ENCODE measurements at places on chromosomes 4 and X.
A peak's percentile ranks its signal among the peaks of the same experiment; 100 is the strongest.

DNA sequence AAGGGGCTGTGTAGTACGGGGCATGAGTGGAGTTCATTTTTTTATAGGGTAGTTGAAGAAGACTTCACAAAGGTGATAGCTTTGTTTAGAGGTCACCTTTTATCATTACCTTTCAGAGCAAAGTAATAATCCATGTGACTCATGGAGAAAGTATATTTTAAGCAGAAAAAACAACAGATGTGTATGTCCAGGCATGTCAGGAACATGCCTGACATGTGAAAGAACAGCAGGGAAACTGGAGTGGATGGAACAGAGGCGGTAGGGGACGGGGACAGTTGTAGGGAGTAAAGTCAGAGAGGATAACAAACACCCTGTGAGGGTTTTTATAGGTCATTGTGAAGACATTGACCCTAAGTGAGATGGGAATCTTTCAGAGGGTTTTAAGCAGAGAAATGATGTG lies 107.6 kb downstream of the USP9X start:
- no peak for DNase-seq

DNA sequence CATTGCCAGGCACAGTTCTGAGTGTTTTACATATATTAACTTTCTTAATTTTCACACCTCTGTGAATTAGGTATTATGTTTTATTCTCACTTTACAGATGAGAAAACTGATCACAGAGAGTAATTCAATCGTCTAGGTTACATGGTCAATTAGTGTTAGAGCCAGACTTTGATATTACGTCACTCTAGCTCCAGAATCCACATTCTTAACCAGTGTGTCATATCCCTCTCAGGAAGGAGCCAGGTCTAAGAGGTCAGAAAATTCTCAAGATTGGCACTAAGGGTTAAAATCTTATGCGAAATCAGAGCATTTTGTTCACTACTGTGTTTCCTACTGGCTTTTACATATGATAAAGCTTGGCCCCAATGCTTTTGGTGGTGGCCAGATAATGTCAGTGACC lies 7.4 kb downstream of the DMP1 start:
- no peak for DNase-seq

DNA sequence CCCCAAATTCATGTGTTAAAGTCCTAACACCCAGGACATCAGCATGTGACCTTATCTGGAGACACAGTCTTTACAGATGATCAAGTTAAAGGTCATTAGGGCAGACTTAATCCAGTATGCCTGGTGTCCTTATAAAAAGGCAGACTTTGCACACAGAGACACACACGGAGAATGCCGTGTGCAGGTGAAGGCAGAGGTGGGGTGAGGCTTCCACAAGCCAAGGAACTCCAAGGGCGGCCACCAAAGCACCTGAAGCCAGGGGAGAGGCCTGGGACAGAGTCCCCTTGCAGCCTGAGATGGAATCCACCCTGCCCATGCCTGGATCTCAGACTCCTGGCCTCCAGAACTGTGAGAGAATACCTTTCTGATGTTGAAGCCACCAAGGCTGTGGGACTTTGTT lies 26.1 kb upstream of the SORCS2 start:
- no peak for DNase-seq

DNA sequence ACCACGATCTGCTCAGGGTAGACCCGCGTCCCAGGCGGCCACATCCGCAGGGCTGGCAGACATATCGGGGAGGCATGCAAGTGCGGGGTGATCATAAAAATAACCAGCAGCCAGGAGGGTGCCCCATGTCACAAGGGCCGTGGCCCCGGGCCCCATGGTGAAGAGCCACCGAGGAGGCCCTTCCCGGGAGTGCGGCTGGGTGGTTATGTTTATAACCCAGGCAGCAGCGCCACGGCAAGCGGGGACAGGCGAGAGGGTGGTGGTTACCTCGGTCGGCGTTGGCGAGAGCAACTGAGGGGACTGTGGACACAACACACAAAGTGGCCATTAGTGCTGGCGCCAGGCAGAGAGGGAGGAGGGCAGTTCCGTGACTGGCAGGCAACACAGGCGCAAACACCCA lies 92.7 kb upstream of the AFAP1 start:
- no peak for DNase-seq

- no peak for DNase-seq
These were observed 29.7 kb upstream of the WFS1 start for GRCh38 chr4:6239968-6240367.

GRCh38 chr4:151569650-151570049 lies 160.7 kb downstream of the FHIP1A start:
- peak; percentile 25 for DNase-seq

- DNase-seq: no peak
These were observed 48.5 kb downstream of the PRPS1 start for GRCh38 chrX:107676559-107677378.

DNA sequence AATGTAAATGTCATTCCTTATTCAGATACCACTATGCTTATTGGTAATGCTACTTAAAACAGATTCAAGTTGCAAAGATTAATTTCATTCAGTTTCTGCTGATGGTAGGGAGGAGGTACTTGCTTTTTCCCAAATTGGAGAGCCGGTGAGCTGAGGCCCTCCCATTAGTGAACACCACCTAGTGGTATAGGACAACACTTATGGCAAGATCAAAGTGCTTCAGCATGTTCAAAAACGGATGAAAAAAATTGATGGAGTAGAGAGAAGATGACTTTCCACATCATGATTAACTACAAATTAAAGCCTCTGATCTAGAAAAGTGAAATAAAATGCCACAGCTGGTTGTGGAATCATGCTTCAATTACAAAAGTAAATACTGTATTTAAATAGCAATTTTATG lies 112.9 kb downstream of the MBNL3 start:
- no peak for DNase-seq

- no peak for DNase-seq
These were observed 98.8 kb downstream of the ANXA3 start for GRCh38 chr4:78650106-78651024.

DNA sequence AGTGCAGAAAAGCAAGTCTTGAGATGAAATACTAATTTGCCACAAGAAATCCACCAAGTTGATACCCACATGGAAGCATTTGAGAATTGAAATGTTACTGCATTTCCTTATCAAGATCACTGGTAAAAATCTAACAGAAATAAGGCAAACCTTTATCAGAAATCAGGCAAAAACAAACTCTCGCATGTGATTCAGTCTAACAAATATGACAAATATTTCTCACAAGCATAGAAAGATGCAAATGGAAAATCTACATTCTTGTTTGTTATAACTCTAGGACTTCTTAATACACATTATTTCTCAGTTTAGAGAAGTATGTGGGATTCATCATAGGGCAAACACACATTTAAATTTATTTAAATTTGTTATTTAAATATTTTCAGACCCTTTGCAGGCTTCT lies 52.9 kb downstream of the TXK start:
- DNase-seq: no peak

- no peak for DNase-seq
These were observed 95.3 kb downstream of the GRID2 start for GRCh38 chr4:92399032-92399431.

DNA sequence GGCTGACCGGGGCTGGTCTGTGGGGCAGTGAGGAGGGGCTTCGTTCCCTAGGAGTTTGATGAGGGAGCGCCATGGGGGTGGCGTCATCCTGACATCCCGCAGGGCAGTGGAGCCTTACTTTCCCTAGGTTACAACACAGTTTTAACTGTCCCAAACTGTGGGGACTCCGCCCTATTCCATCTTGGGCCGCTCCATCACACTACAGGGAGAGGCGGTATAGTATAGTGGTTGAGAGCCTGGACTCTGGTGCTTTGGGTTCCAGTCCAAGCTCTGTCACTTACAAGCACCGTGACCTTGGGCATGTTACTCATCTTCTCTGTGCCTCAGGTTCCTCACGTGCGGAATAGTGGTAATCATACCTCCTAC lies 44.2 kb downstream of the ZNF185 start:
- DNase-seq: no peak

DNA sequence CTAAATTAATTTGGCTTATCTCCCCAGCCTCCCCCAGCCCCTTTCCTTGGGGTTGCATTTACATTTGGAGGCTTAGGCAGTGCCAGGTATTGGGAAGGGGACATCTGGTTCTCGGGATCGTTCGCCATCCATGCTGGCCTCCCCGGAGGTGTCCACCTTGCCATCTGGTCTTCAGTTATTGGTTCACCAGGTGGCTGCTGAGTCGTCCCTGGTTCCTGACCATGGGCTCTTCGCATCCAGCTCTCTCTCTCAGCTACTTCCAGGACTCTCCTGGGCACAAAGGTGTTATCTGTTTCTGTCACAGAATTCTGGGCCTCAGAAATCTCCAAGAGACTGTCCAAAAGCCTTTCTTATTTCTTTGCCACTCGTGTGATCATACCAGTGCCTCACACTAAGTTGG lies 75.4 kb upstream of the SCOC start:
- DNase-seq: no peak

DNA sequence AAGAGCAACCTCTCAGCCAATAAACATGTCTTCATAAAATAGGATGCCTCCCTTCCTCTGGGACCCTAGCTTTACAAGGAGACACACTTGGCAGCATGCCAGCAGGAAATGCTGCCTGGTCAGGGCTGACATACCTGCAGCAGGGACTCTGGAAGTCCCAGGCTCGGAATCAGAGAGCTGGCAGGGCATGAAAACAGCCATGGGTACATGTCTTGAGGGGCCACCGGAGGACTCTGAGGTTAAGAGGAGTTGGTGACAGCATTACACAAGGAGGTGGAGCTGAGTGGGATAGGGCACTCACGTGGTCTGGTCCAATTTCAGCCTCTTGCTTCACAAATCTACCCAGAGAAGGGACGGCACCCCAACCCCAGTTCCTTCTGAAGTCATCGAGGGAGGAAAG lies 15.7 kb downstream of the MSX1 start:
- DNase-seq: no peak

GRCh38 chrX:116317409-116317808 lies 119.0 kb upstream of the SLC6A14 start:
- DNase-seq: no peak

DNA sequence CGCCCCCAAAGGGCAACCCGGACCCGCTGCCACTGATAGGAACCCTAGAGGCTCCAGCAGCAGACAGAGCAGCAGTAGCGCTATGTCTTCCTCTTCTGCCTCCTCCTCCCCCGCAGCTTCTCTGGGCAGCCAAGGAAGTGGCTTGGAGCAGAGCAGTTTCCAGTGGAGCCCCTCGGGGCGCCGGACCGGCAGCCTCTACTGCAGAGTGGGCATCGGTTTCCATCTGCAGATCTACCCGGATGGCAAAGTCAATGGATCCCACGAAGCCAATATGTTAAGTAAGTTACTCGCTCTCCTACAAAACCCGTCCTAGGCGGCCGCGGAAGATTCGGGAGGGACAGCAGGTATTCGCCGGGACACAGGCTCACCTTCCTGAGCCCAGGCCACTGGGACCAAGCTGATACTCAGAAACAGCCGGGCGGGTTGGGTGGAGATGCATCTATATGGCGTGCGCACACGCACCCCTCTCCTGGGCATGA lies 477 bp downstream of the FGF5 start:
- peak; percentile 25 for DNase-seq

- no peak for DNase-seq
These were observed 75.6 kb downstream of the BMP3 start for GRCh38 chr4:81106150-81106549.

- no peak for DNase-seq
These were observed 91.0 kb downstream of the DHRSX start for GRCh38 chrX:2409796-2410195.

GRCh38 chrX:2492531-2493218 lies 8.1 kb downstream of the DHRSX start:
- no peak for DNase-seq

DNA sequence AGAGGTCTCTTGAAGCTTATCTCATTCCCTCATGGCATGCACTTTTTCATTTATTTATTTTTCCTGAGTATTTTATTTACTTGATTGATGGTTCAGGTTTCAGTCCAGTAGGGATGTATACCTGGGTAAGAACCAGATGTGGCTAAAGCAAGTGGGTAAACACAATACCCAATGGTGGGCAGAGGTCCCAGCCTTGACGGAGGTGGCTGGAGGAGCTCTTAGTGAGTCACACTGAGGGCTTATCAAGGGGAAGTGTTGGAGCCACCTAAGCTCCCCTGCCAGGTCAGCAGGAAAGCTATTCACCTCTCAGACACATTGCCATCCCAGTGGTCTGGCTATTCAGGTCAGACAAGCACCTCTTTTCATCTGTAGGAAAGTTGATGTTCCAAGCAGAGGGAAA lies 236.2 kb upstream of the MAGEB16 start:
- no peak for DNase-seq

DNA sequence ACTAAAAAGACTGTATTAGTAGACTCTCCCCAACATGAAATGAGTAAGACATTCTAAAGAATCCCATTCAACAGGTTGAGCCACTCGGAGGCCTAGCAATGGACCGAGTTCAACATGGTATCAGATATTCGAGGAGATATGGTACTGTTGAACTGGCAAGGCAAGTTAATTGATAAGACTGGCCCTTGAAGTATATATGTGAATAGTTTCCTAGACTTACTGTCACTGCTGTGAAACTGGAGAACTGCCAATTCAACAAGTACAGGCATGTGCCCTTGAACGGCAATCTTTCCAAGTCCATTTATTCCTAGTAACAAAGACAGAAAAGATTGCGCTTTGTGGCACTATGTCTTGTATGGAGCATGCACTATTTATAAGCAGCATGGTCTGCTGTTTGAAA lies 24.4 kb downstream of the FAT1 start:
- no peak for DNase-seq

DNA sequence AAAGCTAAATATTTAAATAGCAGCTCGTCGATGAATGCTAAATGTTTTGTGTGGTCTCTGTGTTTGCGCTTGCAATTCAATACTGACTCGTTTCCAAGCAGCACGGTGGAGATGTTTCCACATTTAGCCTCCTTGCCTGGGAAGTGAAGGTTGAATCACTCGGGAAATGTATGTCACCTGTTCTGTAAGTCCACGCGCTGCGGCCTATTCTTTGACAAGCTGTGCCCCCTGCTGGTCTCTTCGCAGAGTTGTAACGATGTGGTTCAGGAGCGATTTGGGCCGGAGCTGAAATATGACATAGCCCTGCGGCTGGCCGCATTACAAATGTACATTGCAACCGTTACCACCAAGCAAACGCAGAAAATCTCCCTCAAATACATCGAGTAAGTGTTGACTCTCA lies 89.6 kb upstream of the PRPS2 start:
- DNase-seq: peak; percentile 86

DNA sequence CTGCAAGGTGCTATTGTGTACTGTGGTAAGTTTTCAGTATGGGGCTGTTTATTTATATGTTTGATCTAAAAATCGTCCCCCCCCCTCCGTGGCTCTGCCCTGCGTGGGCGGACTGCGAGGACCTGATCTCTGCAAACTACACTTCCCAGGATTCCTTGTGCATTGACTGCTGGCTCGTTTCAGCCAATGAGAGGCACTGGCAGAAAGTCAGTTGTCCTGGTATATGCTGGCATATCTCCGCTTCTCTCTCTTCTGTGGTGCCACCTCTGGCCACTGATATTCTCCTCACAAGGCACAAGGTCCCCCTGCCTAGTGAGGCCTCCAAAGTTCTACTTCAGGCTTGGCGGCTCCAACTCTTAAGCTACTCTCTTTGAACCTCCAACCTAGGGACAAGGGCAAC lies 168.8 kb upstream of the ZFP42 start:
- DNase-seq: no peak

GRCh38 chrX:153646620-153647373 lies at the start of gene DUSP9:
Gene DUSP9 (plus strand): TSS chrX:153647203. CDS start chrX:153647954, 751 bp downstream.
- no peak for DNase-seq

GRCh38 chrX:110915570-110915969 lies 120.0 kb upstream of the CHRDL1 start:
- DNase-seq: no peak
